ENCODE measurements at places on chromosomes 1 and 21.

GRCh38 chr1:21896652-21897532, 40.2 kb downstream of the HSPG2 start:
- no peak for DNase-seq

DNA sequence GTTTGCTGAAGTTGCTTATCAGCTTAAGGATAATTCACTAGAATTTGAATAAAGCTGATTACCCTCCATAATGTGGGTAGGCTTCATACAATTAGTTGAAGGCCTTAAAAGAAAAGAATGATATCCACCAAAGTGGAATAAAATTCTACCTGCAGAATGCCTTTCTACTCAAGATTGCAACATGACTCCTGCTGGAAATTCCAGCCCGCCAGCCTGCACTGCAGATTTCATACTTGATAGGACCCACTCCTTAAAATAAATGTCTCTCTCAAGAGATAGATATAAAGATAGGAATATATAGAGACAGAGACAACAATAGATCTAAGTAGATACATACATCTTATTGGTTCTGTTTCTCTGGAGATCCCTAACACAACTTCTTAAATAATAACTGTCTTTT, 23.7 kb upstream of the INSL5 start:
- no peak for DNase-seq

DNA sequence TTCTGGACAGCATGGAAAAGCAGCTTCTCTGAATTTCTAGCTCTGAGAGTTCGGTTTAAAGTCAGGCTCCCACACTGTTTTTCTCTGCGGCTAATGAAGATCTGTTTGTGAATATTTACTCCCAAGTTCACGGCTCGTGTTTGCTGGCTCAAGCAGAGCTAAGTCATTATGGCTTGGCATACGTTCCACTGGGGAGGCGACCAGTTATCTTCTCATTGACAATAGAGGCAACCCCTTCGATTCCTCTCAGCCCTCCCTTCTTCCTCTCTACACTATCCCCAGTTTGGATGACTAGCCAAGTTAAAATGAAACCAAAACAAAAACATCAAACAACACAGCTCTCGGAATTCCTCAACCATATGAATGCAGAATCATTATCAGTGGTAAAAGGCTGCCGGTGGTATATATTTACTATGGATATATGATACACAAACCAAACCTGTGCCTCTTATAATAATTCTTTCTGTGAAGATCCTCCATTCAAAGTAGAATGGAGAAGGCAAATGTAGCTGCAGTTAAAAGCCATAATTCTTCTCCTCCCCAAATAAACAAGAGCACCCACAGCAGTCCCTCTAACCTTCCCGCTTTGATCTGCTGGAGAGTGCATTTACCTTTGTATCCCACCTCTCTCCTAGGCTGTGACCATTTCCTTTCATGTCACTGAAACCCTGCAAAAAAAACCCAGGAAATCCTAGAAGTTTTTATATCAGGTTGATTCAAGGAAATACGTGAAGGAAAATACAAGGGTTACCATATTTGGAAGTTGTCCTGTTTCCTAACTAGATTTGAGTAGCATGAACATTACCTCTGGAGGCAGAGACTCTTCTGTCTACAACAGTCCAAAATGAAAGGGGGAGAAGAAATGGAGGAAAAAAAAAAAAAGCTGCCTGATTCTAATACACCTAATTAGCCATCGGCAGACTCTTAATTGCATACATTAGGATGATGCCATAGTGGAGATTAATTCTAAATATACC, 108.3 kb upstream of the USH2A start:
- no peak for DNase-seq

DNA sequence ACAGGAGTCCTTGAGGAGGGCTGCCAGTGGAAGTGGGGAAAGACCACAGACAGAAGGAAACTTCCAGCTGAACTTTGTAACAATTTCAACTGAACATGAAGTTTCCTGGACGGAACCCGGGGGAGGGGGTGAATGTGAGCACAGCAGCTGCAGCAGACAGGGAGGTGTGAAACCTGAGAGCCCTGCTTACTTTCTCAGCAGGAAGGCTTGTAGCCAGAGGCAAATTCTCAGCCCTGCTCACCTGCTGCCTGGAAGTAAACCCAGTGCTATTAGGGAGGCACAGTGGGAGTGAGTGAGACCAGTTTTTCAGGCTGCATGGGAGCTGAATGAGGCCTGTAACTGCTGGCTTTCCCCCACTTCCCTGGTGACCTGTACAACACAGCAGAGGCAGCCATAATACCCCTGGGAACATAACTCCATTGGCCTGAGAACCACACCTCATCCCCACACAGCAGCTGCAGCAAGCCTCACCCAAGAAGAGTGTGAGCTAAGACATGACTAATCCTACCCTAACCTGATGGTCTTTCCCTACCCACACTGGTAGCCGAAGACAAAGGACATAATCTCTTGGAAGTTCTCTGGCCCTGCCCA, 9.6 kb upstream of the SPRR2F start:
- no peak for DNase-seq

GRCh38 chr1:159005161-159005560, 4.5 kb upstream of the IFI16 start:
- no peak for DNase-seq

GRCh38 chr1:240618946-240619345, 7.0 kb upstream of the GREM2 start:
- no peak for DNase-seq

DNA sequence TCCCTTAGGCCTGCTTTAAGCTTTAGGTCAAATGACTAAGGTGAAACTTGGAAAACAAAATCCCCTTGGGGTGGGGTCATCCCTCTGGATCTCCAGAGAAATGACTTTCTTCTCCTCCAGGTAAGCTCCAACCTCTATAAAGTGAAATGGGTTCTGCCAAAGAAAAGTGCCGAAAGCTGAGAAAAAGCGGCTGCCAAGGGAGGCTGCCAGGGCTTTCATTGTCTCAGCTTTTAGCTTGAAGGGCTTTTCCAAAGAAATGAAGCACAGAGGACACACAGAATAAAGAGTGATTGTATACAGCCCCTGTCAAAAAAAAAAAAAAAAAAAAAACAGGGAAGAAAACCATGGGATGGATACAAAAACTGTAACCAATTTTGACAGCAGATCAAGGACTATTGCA, 126.9 kb downstream of the TGFBR3 start:
- DNase-seq, result no peak

- DNase-seq, result no peak
Observed at GRCh38 chr1:23013657-23014056, 2.0 kb downstream of the TEX46 start.

DNA sequence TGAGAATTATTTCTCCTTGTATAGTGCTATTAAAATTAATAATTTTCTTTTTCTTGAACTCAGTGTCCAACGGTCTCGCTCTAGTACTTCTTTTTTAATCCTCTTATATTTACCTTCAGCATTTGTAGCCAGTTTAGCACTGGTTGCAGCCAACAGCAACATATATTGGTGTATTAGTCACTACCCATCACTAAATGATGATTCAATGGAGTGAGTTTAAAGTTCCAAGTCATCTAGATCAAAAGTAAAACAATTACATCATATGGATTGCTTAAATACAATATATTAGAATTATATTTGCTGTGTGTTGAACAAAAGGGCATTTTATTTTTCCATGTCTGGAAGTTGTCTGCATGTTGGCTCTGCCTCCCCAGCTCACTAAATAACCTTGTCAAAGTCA, 591.8 kb downstream of the ADGRL2 start:
- no peak for DNase-seq

GRCh38 chr1:87149241-87150041, 179.2 kb upstream of the LMO4 start:
- no peak for DNase-seq

- DNase-seq, result no peak
Observed at GRCh38 chr1:4894566-4894965, 240.2 kb downstream of the AJAP1 start.

DNA sequence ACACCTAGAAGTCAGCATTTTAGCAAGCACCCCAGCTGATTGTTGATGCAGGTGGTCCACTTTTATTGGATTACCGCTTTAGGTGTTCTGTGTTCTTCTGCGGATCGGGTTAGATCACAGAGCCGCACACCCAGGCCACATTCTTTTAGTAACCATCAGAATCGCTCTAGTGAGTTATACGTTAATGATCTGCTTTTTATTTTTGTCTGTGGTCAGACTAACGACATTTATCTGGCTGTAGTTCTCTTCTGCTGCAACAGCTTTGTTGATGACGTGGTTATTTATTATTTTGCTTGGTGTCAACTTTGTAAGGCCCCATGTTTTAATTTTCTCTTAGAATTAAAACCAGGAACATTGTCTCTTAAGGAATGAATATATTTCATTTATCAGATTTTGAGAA, 18.2 kb downstream of the SCCPDH start:
- DNase-seq, result no peak

DNA sequence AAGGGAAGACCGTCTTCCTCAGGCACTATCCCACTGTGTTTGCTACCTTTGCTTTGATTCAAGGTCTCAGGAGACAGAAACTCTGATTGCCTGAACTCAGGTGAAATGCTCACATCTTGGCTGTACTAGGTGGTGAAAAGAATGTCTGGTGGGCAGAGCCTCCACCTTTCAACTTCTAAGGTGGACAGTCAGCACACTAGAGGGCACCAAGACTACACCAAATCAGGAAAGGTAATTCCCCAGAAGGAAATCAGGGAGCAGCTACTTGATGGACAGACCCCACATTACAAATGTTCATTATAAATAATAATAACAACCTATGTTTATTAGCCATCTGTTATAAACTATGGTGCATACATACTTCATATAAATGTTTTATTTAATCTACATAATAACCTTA, 220.9 kb downstream of the ATG4C start:
- DNase-seq, result no peak

GRCh38 chr1:215529111-215529510, 38.0 kb upstream of the KCTD3 start:
- DNase-seq, result no peak

DNA sequence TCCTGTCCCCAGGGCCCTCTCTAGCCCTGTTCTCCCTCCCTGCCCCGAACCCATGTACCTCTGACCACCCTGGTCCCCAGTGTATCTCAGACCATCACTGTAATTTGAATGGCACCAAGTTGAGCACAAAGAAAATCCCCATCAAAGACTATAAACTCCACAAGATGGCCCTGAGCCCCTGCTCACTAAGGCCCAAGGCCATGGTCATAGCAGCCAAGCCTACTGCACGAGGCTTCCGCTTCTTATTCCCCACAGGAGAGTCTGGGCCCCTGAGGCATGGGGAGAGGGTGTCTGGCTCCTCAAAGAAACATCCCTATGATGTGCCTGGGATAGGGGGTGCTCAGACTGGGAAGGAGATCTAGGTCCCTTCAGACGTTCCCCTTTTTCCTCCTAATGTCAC, 4.5 kb downstream of the ZNF683 start:
- no peak for DNase-seq

- DNase-seq, result no peak
Observed at GRCh38 chr1:30606166-30606565, 117.2 kb downstream of the MATN1 start.

- DNase-seq, result no peak
Observed at GRCh38 chr1:58395355-58395754, 151.2 kb downstream of the OMA1 start.

DNA sequence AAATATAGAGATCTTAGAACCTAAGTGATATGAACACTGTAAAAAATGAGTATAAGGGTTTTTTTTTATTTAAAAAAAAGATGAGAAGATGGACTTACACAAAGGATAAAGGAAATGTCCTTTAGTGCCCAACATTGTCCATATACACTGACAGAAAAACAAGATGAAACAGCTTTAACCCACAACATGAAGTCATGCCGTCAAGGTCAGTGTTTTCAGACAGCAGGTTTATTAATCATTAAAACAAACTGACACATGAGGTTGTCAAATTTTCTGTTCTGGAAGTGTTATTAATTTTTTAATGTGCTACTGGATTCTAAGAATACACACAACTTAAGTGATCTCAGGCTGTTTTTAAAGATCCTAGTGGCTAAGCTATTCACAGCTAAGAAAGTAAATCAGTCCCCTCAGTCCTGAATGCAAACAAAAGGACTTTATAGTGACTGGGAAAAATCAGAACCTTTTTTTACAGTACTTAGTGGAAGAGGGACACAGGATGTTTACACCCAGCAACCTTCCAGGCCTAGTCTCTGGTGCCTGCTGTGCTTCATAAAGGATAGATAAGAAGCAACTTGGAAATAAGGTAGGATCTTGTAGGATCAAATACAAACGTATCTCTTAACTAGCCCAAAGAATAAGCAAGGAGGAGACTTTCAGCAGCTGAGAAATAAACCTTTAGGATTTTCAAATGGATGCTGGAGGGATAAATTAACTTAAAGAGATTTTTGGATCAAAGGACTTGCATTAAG, 21.9 kb upstream of the PKN2 start:
- no peak for DNase-seq

GRCh38 chr1:217180443-217180842, 450.4 kb downstream of the GPATCH2 start:
- DNase-seq, result no peak

- no peak for DNase-seq
Observed at GRCh38 chr1:113199760-113200455, 126.9 kb downstream of the LRIG2 start.

GRCh38 chr1:62103846-62104245, 90.8 kb upstream of the L1TD1 start:
- no peak for DNase-seq

DNA sequence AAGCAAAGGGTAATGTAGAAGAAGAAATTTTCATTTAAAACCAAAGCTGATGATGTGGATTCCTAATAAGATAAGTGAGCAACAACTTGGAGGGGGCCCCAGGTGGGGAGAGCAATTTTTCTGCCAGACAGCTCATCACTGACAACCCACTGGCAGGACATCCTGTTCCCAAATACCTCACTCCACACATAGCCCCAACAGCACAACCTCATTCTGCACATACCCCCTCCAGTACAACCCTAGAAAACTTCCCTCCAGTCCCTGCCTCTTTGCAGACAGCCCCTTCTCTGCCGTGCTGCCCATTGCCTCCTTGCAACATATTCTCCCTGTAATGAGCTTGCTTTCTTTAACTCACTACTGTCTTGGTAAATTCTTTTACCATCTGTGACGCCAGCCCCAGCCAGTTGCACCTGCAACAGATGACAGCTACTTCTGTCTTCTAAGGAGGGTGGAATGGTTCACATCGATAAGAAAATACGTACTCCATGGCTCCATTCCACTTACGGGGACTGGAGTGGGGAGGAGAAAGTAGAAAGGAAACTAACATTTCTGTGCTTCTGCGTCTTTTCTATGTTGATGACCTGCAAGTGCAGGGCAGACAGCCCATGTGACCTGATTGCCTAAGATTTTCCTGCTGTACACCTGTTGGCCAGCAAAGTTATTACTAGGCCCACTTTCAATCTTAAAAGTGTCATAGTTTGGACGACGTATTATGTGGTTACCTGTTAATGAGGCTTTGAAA, 14.7 kb downstream of the RHEX start:
- DNase-seq, result no peak

DNA sequence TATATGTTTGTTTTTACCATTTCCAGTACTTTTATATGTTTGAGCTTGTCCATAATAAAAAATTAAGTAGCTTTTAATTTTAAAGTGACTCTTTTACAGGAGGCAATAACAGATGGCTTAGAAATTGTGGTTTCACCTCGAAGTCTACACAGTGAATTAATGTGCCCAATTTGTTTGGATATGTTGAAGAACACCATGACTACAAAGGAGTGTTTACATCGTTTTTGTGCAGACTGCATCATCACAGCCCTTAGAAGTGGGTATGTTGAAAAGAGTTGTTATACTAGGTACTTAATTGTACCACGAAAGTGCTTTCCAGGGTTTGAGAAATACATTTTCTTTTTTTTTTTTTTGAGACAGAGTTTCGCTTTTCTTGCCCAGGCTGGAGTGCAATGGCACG, 46.1 kb downstream of the RNF2 start:
- no peak for DNase-seq

- DNase-seq, result no peak
Observed at GRCh38 chr1:185520188-185520920, 203.3 kb upstream of the IVNS1ABP start.

- DNase-seq, result no peak
Observed at GRCh38 chr1:53449021-53449420, 10.2 kb upstream of the DMRTB1 start.

Measured in cortex of kidney (tissue), 1 donor.